CD4-positive, alpha-beta T cell (primary cell): ENCODE measurements at places on chromosomes 6 and 20.
A peak's percentile ranks its signal among the peaks of the same experiment; 100 is the strongest.

- peak; percentile 67 for DNase-seq
Observed at GRCh38 chr6:33768644-33769120, 20.2 kb downstream of the LEMD2 start.

GRCh38 chr6:141988954-141989705 is 143.6 kb upstream of the GJE1 start:
- DNase-seq = peak; percentile 2

GRCh38 chr20:11549172-11550103 is 368.3 kb upstream of the BTBD3 start:
- no peak for DNase-seq

- no peak for DNase-seq
Observed at GRCh38 chr20:4987130-4987529, 14.2 kb downstream of the SLC23A2 start.

- no peak for DNase-seq
Observed at GRCh38 chr6:14665827-14666724, 548.5 kb downstream of the CD83 start.

DNA sequence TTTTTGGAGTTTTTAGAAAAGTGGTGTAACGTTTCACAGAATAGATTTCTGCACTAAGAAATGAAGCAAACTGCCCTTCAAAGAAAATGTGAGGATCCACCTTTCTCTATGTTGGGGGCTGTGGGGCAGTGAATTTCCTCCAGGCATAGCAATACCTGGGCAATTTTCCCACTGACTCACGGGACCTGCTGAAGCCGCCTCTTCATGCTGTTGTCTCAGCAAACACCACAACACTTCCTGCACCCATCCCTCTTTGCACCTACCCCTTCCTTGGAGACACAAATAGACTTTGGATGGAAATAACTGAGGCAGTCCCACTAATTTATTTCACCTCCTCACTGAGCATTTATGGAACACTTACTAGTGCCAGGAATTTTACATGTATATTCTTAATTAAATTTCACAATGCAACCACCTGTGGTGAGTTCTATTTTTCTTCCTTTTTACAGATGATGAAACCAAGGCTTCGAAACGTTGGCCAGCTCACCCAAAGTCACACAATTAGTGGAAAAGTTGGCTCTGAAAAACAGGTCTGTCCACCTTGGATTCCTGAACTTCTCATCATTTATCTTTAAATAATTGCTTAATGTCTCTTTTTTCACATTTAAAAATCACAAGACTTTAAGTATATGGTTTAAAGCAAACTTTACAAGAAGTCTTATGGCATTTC is 17.2 kb upstream of the ADGRF1 start:
- no peak for DNase-seq

GRCh38 chr6:112912416-112913101 is 565.4 kb downstream of the RFPL4B start:
- DNase-seq = no peak

DNA sequence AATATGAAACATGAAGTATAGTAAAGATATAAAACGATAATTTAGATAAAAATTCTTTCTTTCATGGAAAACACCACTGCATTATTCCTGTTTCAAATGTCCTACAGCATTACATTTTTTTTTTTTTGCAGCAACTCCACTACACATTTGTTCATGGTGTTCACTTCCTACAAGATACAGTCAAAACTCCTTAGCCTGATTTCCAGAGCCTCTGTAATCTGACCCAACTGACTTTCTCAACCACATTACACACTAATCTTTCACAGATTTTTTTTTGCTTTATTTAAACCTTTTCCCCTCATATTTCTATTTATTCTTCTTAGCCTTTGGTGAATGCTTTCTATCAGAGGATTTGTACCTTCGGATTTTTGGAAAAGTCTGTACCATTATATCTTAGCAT is 176.5 kb upstream of the PDE7B start:
- no peak for DNase-seq

DNA sequence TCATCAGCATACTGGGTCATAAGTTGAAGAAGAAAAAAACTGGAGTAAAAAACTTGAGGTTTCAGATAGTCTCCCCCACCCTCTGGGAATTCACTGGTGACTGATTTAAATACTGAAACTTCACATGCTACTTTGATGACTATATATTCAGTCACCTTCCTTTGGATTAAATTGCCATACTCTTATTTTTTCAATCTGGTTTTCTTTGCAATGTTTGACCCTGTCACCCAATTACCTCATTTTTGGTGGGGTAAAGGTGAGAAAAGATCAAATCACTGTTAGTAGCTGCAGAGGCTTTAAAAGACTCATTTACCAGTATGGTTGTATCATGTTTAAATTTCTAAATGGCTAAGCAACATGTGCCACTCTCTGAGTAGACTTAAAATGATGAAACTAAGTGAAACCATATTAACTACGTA is 862.7 kb upstream of the FLRT3 start:
- DNase-seq = no peak

DNA sequence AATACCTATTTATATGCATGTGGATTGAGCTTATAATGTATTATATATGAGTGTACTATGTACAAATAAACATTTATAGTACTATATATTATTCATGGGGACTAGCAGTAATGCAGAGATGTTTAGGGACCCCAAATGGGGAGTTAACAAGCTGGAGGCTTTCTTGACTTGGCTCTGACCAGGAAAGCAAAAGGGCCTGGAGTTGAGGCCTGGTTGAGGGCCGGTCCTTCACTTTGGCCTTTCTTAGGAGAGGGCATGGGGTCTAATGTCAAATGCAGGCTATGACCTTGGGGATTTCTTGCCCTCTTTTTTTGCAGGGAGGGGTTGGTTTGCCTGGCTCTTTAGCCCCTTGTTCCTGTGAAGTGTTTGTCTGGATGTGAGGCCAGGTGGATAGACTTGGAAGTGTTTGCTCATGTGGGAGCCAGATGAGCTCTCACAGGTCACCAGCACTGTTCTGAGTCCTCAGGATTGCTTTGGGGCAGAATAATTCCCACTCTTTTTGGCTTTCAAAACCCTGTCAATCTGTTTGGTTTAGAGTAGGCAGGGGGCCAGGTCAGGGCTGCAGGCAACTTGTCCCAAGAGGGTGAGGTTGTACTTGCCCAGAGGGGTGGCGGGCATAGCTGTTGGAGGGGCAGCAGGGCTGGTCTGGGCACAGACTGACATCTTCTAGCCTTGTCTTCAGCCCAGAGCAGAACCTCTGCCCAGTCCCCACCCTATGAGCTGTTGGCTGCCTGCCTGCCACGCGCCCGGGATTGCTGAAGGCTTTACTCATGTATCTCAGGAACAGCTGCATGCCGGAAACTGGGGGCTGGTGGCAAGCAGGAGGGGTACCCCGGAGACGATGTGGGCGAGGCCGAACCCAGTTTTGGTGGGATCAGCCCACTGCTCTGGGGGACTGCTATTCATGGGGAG is 14.6 kb downstream of the TJAP1 start:
- DNase-seq = no peak

GRCh38 chr6:144767051-144767450 is 481.9 kb downstream of the UTRN start:
- DNase-seq = no peak

DNA sequence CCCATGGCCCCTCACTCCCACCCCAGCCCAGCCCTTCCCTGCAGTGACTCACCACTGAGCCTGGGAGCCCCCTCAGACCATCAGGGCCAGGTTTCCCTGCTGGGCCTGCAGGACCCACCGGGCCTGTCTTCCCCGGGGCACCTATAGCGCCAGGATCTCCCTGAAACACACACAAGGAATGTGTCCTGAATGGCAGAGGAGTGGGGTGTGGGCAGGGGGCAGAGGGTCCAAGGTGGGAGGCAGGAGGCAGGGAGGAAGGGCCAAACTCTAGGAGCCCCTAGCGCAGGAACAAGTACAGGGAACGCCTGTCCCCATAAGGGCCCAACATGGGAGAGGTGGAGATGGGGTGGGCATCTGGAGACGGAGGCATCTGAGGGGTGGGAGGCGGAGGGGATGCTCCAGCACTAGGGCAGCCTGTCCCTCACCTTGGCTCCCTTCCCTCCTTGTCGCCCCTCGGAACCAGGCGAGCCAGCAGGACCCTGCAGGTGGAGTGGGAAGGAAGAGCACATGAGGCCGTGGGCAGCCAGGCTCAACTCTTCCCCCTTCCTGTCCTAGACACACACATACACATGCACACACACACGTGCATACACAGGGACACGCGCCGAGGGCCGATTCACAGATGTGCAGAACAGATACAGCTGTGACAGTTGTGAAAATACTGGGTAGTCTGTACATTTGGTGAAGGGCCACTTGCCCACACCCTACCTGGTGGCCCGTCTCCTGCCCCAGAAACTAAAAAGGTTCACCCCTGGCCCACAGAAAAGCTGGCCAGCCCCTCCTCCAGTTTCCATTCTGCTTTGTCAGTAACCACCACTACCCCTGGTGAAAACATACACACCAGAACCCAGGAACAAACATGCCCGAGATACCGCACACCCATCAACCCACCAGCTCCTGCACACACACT is 24.6 kb downstream of the COL11A2 start:
- no peak for DNase-seq

- no peak for DNase-seq
Observed at GRCh38 chr20:8153281-8153908, 21.3 kb downstream of the PLCB1 start.

GRCh38 chr6:139920027-139920775 is 545.8 kb upstream of the CITED2 start:
- DNase-seq = no peak

GRCh38 chr6:161327360-161327953 is 53.6 kb upstream of the AGPAT4 start:
- no peak for DNase-seq

GRCh38 chr6:139431602-139431956 is 57.1 kb upstream of the CITED2 start:
- no peak for DNase-seq

DNA sequence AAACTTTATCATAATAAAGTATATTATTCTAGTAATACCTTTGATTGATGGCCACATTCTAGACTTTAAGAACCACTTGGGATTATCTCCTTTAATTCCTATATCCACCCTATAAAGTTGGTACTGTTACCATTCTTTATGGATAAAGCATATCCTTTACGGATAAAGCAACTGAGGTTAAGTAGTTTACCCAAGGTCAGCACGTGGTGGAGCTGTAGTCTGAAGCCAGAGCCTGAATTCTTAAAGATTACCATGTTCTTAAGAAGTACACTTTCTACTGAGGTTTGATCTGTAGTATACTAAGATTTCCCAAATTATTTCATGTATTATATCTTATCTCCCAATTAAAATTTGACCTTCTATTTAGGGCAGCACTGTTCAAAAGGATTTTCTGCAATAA is 3.0 kb upstream of the NCOA7 start:
- DNase-seq = no peak

GRCh38 chr6:41748542-41748941 is 1.3 kb upstream of the PGC start:
- no peak for DNase-seq

- DNase-seq = no peak
Observed at GRCh38 chr6:154989448-154989847, 5.7 kb upstream of the TIAM2 start.

DNA sequence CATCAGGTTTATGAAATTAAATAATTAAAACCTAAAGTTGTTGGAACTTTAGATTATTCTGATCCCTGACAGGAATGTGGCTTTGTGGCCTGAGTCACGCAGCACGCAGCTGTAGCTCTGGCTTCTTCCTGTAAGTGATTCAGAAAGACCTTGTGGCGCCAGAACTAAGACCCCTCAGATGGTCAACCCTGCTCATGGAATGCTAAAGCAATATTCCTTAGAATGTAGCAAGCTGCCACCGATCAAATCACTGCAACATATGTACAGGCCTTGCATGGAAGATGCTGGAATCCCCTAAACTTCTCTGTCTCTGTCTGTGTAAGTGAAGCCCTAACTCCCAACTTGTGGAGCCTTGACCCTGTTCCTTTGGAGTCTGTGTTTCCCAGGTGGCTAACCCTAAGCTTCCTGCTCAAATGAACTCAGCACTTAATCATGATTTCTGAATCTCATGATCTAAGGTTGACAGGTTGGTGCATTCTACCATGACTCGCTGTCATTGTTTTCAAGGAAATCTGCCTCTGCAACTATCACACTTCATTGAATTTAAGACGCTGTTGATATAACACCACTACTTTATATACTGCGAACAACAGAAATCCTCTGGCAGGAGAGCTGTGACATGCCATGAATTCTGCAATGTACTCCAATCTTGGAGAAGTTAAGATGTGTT is 111.2 kb upstream of the CST7 start:
- DNase-seq = peak; percentile 7

- DNase-seq = no peak
Observed at GRCh38 chr6:134166511-134167261, 114.3 kb upstream of the SLC2A12 start.

GRCh38 chr6:112221981-112222852 is 32.1 kb downstream of the LAMA4 start:
- DNase-seq = no peak

- DNase-seq = no peak
Observed at GRCh38 chr6:27651371-27651732, 178.4 kb upstream of the ZNF184 start.

- DNase-seq = no peak
Observed at GRCh38 chr6:120055071-120055470, 705.5 kb upstream of the MAN1A1 start.

DNA sequence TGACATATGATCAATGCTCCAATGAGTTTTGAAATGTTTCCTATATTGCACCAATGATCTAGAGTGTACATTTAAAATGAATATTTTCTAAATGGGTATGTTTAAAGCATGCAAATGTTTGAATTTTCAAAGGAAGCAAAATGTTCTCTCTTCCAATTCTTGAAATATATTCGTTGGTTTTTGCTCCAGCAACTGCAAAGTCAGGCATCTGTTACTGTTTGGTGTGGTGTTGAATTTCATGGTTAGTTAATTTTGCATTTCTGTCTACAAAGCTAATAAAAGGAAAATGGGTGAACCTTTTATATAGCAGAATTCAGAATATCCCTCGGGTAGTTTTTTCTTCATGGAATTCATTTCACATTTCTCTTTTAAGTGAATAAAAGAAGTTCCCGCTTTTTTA is 1018.3 kb downstream of the GRIK2 start:
- DNase-seq = no peak

DNA sequence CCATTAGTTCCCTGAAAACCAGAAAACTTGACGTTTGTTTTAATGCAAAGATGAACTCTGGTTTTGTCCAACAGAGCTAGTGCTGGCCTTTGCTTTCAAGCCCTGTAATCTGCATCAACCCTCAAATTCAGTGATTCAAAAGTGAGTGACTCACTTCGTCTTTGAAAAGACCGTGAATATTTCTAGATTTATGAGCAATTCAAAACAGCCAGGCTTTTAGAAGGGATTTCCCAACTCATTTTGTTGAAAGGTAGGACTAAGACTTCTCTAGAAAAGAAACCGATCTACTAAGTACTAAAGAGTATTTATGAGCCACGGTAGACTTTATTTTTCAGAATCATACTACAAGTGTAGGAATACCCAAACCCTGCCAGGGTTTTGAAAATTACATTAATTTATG is 121.5 kb downstream of the UST start:
- no peak for DNase-seq
